Activated CD8-positive, alpha-beta memory T cell treated with anti-CD3 and anti-CD28 coated beads for 4 hours (primary cell): ENCODE measurements at places on chromosomes 1 and 21.

DNA sequence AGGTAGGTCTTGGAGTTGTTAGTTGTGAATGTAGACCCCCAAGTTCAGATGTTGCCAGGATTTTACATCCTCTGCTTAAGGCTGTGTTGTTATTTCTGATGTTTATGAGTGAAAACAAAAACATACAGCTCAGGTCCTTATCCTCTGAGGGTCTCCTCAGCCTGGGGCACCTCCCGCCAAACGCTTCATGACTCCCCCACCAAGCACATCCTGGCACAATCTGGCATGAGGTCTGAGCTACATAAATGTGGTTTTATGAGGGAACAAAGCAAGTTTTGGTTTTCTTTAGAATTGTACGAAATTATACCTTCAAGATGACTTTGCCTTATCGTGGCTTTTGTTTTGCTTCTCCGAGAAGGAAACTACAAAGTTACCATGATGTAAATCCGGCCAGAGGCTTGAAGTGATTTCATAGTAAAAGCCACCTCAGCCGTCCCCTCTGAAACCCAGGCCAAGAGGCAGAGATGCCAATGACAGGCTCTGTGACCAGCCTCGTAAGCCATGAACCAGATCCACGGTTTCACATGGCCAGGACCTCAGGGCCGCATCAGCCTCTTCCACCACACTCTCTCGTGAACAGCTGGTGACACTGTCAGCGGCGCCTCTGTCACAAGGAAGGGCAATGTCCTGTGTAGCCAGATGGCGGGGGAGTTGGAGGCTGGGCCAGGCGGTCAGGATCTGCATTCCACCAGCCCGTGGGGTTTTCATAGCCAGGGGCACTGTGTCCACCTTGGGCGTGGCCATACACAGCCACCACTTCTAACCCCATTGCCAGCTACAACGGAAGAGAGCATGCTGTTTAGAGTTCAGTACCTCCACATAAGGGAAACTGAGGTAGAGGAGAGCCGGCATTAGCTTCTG, 199.4 kb downstream of the KIF26B start:
- DNase-seq: no peak

GRCh38 chr1:82330330-82330729, 529.6 kb downstream of the ADGRL2 start:
- no peak for DNase-seq

DNA sequence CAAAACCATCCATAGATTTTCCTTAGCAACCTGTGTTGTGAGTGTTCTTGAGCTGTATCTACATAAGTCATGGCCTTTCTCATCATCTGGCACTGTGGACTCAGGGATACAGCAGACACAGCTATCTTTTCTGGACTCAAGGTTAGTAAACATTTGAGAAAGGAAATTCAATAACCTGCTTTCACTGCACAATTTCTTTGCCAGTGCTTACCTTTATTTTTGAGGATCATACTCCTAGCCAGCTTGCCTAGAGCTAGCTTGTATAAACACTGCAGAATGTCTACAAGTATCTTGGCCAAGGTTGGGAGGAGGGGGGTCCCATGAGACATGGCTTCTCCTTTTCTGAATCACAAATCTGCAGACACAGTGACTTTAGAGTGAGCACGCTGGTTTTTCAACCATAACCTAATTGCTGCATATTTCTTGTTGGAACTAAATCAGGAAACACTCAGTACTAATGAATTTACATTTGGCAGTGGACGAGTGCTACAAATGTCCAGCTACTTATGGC, 27.2 kb downstream of the ADAMTS5 start:
- DNase-seq: no peak

- DNase-seq: no peak
Measured at GRCh38 chr1:67184838-67185421, 18.7 kb downstream of the IL23R start.

GRCh38 chr1:25560788-25561187, 17.4 kb downstream of the LDLRAP1 start:
- no peak for DNase-seq

DNA sequence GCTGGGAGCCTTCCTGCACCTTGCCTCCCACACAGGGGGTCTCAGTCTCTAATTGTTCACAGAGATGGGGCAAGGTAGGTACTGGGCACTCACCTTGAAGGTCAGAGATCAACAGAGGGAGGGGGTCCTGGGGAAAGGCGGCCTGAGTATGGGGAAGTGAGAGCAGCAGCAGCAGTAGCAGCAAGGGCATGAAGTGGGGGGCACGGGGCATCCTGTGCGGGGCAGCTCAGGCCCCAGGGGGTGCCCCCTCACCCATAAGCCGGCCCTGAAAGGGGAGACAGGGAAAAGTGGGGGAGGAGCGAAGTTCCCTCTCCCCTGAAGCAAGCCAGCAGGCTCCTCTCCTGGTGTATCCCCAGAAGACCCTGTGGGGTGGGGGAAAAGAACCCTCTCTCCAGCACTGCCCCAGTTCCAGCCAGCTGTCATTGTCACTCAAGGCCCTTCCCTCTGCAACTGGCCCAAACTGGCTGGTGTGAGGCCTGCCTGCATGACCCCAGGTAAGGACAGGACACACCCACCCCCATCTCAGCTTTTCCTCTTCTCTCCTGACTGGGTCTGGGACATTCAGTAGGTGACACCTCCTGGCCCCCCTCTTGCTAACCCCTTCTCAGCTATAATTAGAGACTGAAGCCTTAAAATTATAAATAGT, 3.9 kb downstream of the SEMA6C start:
- no peak for DNase-seq

DNA sequence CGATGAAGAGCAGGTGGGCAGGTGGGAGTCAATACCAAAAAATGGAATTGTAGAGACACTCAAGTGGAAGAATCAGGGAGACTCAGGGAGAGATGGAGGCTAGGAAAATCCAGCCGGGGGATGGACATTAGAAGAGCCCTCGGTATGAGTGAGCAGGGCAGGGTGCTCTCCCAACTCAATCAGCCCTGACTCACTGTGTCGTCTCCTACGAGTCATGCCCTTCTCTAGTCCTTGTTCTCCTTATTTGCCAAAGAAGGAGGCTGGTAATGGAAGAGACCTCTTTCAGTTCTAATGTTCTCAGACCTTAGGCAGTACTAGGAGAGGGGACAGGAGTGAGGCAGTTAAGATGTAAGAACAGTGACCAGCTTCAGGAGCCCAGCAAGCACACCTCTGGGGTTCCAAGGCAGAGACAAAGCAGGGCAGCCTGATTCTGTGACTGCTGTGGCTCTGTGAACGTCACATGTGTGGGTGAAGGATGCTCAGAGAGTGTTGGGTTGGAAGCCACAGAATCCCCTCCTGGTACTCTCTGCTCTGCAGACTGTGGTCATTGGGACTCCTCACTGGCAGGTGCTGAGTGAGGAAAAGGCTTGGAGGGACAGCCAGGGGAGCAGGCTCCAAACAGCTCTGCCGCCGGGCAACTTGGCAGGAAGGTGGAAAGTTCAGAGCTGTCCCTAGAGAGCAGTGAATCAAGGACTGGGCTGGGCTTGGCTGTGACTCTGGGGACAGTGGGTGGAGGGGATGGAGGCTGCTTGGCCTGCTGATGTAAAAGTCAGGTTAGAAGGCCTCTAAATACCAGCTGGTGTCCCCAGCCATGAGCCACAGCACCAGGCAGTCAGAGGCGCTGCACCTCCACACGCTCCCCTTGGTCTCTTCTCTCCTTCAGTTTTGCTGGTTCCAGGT, 11.1 kb upstream of the GJA5 start:
- no peak for DNase-seq

DNA sequence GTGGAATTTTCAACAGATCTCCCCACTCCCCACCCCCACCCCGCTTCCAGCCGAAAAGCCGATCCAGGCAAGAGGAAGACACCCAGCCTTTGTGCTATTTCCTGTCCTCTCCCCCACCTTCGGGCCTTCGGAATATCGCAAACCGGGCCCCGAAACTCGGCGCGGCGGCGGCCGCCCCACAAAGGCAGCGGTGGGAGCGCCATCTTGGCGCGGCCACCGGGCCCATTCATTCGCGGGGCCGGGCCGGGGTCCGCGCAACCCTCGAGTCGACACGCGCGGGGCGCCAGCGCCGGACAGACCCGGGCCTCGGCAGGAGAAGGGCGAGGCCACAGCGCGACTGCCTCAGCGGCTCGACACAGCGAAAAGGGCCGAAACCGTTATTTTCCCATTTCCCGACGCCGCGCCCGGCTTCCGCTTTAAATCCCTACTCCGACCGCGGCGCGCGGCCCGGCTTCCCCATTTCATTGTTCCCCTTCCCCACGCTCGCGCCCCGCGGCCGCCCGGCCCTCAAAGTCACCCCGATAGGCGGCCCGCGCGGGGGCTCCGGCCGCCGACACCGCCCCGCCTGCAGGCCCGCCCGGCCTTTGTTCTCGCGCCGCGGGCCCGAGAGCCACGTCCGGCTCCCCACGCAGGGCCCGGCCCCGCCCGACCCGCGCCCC, 911 bp downstream of the GNB1 start:
- DNase-seq: no peak

GRCh38 chr21:46384556-46384955, 60.6 kb downstream of the PCNT start:
- no peak for DNase-seq

GRCh38 chr1:103541431-103541830, 15.9 kb downstream of the RNPC3 start:
- no peak for DNase-seq
